CD4-positive, alpha-beta T cell treated with Interferon alpha-2 for 1 hour (primary cell): ENCODE measurements at places on chromosomes 13 and 19.

GRCh38 chr13:44347949-44348348, 25.7 kb upstream of the SERP2 start:
- DNase-seq = no peak

DNA sequence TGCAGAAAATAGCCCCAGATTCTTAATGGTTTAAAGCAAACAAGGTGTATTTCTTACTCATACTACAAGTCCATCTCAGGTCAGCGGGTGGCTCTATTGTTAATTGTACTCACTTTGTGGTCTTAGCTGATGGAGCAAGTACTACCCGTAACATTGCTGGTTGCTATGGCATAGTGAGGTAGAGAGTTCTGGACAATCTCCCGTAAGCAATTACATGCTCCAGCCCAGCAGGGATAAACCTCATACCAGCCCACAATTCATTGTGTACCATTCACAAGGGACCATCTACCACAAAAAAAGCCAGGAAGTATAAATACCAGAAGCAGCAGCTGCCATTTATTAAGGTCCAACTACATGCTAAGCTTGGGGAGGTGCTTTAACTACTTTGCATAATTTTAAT, 167.1 kb downstream of the PCDH9 start:
- DNase-seq = no peak

GRCh38 chr19:13036366-13036976, 41.2 kb downstream of the NFIX start:
- no peak for DNase-seq

DNA sequence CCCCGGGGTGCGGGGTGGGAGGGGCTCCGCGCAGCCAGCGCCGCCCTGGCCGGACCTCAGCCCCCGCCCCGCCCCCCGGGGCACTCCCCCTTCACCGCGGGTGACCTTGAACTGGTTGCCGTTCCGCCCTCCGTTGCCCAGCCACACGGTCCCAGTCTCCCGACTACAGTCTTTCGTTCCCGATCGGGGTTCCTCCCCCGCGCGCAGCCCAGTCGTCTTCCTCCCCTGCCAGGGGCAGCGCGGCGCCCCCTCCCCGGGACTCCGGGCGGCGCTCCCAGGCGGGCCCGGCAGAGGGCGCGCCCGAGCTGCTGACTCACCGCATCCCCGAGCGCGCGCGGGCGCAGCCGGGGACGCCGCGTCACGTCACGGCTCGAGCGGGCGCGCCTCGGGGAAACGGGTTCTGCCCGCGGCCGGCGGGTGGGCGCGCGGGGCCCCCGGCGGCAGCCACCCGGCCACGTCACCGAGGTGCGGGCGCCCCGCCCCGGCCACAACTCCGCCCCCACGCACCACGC, 459 bp downstream of the MIDN start:
- peak; percentile 84 for DNase-seq

DNA sequence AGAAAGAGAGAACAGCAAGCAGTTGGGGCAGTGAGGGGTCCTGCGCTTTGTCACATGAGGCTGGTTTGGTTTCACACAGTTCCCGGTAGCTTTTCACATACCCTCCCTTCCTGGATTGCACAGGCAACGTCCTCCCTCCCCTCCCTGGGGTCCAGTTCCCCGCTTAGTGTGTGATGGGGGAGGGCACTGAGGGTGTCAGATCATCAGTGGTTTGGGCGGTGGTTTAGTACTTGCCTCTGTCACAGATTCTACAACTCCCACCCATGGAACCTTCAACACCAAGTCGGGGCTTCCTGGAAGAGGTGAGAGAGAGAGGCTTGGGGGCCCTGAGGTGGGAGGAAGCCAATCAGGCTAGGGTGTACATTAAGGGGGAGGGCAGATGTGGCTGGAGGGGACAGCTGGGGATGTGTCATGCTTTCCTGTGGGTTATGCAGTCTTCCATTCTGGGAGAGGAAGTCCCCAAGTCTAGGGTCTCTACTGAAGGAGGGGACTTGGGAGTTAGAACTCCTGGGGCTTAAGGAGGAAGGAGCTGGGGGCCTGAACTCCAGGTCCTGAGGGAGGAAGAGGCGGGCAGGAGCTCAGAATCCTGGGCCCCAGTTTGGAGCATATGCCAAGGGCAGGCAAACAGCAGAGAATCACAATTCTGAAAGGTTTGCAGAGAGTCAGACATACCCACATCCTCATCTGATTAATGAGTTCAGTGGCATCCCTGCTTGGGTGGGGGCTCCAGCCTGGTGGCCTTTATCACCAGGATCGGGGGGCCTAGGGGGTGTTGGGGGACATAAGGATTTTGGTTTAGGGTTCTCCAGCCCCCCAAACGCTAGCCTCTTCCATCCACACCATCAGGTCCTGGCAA, at the start of gene NKG7:
Gene NKG7, minus strand, starts transcription at position 6 of the 856 bp plus-strand sequence. CDS start 119 bp downstream, outside the sequence.
- DNase-seq = peak; percentile 89

DNA sequence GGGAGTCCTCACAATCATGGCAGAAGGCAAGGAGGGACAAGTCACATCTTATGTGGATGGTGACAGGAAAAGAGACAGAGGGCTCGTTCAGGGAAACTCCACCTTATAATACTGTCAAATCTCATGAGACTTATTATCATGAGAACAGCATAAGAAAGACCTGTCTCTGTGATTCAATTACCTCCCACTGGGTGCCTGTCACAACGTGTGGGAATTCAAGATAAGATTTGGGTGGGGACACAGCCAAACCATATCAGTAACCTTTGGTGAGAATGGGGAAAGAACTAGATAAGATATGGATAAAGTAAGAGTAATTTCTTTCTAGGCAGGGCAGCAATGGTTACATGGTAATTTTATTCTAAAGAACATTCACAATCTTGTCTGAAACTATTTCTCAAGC, 344.9 kb upstream of the KLF12 start:
- no peak for DNase-seq
